ENCODE measurements at places on chromosomes 7 and 10.
A peak's percentile ranks its signal among the peaks of the same experiment; 100 is the strongest.

- H3K27ac ChIP-seq = no peak overlapping the region
- no peaks in the 10 kb centered on the region for H3K36me3 ChIP-seq
- peaks cover 4% of the 10 kb centered on the region for H3K27me3 ChIP-seq
- peaks cover 4% of the 10 kb centered on the region for H3K4me1 ChIP-seq
- no peak overlapping the region for H3K4me3 ChIP-seq
Measured at GRCh38 chr7:155333346-155334234, 35.9 kb downstream of the INSIG1 start.

GRCh38 chr7:131329176-131329570, 1.5 kb downstream of the MKLN1 start:
- DNase-seq = no peak
- H3K36me3 ChIP-seq = peaks cover 19% of the 10 kb centered on the region
- H3K27me3 ChIP-seq = no peaks in the 10 kb centered on the region
- peaks cover 49% of the 10 kb centered on the region for H3K4me1 ChIP-seq
- H3K27ac ChIP-seq = peak overlapping the region; percentile 6
- peak overlapping the region; percentile 98 for H3K4me3 ChIP-seq

DNA sequence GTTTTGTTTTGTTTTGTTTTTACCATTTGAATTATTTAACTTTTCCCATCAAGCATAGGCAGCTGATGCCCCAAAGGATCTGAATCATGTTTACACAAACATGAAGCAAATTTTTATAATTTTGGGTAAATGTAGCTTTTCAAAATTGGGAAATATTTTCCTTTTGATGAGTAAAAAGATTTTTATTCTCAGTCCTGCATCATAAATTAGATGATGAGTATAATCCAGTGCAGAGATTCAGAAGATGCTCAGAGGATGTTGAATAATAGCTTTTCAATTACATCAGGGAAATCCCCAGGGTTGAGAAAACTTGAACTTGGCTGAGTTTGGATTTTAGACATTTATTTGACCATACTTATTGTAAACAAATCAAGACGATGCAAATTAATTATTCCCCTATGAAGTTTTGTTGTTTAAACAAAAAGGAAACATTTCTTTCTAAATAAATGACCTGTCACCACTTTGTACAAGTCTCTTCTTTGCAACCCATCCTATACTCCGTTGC, 121.7 kb downstream of the FAM204A start:
- H3K4me1 ChIP-seq = no peaks in the 10 kb centered on the region
- no peak overlapping the region for H3K27ac ChIP-seq
- H3K36me3 ChIP-seq = no peaks in the 10 kb centered on the region
- H3K27me3 ChIP-seq = peaks cover 17% of the 10 kb centered on the region
- no peak overlapping the region for H3K4me3 ChIP-seq
- no peak for DNase-seq

GRCh38 chr7:82335927-82336326, 107.7 kb downstream of the CACNA2D1 start:
- no peak for DNase-seq
- H3K4me1 ChIP-seq = no peaks in the 10 kb centered on the region
- H3K4me3 ChIP-seq = no peak overlapping the region
- no peak overlapping the region for H3K27ac ChIP-seq

- H3K4me3 ChIP-seq = no peak overlapping the region
- peaks cover 24% of the 10 kb centered on the region for H3K4me1 ChIP-seq
- H3K36me3 ChIP-seq = peaks cover 12% of the 10 kb centered on the region
- no peaks in the 10 kb centered on the region for H3K27me3 ChIP-seq
- H3K27ac ChIP-seq = peak overlapping the region; percentile 12
Measured at GRCh38 chr10:87750817-87751216, 67.2 kb downstream of the ATAD1 start.

GRCh38 chr7:114422507-114423501, 8.2 kb downstream of the FOXP2 start:
- no peak overlapping the region for H3K27ac ChIP-seq
- no peaks in the 10 kb centered on the region for H3K4me1 ChIP-seq
- no peak for DNase-seq
- no peaks in the 10 kb centered on the region for H3K36me3 ChIP-seq

All from activated naive CD8-positive, alpha-beta T cell treated with anti-CD3 and anti-CD28 coated beads for 36 hours (primary cell).